ENCODE measurements at places on chromosomes 3 and 15.
A peak's percentile ranks its signal among the peaks of the same experiment; 100 is the strongest.

DNA sequence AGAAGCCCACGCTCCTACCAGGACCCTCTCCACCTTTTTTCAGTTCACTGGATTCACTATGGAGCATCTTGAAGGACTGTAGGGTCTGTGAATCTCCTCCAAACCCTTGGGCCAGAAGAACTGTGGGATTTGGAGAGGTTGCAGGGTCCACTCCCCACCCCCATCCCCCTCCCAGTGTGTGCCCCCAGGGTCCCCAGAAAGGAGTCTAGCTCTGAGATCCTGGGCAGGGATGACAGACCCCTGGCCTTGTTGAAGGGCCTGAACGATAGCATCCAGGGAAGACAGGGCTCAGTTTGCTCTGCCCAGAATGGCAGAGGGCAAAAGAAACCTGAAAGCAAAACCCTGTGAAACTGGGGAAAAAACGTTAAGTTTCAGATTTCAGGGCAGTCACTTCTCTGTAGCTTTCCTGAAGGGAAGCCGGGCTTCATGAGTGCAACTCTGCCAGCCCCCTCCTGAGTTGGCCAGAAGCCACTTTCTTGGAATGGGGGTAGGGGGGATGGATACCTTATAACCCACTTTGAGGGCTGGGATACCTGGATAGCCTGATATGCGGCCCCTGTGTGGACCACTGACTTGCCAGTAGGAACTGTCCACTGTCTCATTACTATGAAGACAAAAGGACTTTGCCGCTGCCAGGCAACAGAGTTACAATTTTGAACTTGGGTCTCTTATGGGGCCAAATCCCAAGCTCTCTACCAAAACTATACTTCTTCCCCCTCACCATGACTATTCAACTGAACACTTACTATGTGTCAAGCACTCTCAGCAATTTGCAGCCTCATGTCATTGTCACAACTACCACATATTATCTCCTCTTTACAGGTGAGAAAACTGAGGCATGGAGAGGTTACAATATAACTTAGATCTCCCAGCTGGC lies 1.6 kb upstream of the CISH start:
- no peak for DNase-seq

DNA sequence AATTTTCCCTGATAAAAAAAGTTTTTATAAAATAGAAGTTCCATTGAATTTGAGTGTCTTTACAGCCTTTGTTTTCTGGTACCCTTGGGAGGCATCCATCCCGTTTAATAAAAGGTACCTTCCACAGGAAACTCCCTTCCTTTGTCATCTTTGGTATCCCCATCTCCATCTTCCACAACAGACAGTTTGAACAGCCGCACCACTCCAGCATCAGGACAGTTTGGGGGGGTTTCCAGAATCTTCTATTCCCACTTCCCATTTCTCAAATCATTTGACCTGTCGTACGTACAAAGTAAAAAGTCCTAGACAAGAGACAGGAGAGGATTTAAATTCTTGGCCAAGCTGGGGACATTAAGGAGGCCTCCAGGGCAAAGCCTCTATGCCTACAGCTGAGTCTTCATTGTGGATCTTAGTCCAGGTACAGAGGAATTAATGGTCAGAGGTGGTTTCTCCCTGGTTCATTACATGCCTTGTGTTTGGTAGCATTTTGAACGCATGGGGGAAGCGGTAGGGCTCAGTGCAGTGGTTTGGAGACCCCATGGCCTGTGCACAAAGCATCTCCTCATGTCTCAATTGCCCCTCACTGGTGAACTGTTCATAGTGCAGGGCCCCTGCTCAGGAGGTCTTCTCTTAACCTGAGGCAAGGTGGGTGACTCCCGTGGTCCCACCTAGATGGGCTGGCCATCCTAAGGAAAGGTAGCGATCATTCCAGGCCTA lies 19.4 kb upstream of the BCL2A1 start:
- DNase-seq, result no peak

- DNase-seq, result peak; percentile 86
Observed at GRCh38 chr3:24496529-24497482, 2.2 kb upstream of the THRB start.

- DNase-seq, result peak; percentile 89
Observed at GRCh38 chr3:66047311-66048050, 8.8 kb upstream of the MAGI1 start.

DNA sequence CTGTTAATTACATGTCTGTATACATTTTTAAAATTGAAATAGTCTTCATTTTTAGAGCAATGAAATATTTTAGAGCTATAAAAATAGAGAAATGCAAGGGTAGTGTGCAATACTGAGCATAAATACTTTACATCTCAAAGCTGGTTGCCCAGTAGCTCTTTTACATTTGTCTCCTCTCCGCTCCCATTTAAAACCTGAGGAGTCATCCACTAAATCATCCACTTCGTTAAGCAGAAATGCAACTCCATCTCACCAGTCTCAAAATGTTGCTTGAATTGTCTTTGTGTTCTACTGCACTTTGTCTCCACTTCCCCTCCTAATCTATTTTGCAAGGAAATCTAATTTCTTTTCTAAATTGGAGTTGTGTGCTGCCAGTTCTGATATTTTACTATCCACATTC lies 563.6 kb downstream of the VGLL3 start:
- DNase-seq, result no peak

DNA sequence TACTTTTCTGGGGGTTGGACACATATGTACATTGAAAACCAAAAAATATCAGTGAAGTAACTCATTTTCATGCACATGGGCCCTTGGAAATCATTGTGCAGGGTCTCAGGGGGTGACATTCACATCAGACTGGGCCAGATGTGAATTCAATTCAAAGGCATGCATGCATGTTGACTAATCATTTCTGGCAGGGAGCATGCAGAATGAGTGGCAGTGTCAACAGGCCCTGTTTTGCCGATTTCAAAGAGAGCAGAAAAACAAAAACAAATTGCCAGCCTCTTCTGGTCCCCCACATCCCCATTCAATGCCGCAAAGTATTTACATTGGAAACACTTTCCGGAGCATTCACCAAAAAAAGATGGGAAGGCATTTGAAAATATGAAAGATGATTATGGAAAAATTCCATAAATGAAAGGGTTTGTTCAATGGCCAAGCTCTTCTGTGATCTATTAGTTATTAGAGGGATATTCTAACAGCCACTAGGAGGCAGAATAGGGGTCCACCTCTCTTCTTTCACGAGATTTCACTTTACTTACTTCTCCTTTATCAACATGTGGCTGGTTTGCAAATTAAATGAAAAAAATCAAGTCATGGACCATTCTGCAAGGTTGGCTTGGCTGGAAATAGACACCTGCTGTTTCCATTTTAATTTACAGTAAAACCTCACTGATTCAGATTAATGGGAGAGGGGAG lies 119.9 kb upstream of the FEZF2 start:
- DNase-seq, result no peak
